ENCODE measurements at places on chromosomes 3 and 15.

GRCh38 chr3:170257145-170257544, 34.9 kb downstream of the PRKCI start:
- DNase-seq = no peak

DNA sequence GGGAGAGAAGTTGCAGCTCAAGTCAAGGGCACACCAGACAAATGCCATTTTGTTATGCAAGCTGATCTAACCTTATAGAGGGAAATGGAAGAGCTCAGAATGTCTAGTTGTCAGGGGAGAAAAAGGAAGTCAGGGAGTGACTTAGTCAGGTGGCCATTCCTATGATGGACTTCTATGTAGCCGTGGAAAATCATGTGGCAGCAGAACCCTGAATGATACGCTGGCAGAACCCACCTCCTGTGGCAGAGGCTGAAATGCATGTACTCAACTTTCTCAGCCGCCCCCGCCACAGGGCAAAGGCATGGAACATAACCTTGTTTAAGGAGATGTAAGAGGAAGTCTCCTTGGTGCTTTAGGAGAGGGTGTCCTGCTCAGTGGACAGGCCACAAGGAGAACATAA, 37.7 kb upstream of the PARL start:
- no peak for DNase-seq

DNA sequence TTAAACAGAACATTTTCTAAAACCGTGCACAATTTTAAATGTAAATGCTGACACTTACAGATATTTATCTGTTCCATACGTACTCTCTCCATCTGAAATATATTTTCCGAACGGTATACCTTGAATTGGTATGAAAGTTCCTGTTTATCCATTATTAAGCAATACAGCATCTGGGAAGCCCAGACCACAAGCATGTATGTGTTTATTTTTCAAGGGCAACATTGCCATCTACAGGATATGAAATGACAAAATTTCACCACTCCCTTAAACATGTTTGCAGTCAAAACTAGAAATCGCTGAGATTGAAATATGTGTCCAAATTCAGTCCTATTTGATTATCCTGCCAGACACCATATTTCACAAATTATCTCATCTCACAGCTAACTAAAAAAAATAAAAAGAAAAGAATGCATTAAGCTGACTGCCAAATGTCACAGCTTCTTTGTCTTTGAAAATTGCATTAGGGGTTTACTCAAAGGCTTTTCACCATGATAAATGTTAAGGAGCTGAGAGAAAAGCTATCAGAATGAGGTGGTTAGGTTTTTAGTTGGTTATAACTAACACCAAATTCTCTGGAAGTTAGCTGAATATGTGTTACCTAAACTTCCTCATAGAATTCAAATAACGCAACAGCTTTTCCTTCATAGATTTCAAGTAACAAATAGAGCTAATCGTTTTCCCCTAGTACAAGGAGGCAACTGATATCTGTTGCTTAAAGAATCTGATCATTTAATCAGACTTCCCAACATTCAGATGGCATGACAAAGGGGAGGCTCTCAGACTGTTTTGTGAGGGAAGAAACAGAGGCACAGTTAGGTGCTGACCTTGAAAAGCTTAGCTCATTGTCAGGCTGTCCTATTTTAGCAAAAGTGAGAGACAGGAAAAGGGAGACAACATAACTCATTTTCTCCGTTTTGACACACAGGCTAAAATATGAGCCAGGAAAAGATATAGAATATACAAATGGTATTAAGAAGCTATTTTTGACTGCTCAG, 533.1 kb downstream of the TBL1XR1 start:
- no peak for DNase-seq

- DNase-seq = no peak
Observed at GRCh38 chr3:196555295-196555694, 13.1 kb downstream of the WDR53 start.

GRCh38 chr3:119630880-119631329, 29.5 kb downstream of the POPDC2 start:
- DNase-seq = no peak

DNA sequence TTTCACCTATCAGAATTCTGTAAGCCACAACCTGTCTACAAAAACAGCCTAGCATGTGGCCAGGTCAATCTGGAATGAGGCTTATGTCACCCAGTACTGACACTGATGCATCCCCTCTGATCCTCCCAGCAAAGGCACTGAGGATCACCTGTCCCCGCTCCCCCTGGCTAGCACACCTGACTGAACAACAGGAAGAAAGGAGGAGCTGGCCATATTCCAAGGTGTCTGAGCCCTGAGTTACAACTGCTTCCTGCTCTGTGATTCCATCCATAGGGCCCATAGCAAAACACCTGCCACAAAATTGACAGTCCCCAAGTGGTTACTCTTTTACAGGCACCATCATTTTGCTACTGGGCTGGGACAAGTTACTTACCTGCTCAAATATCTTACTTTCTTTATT, 555.5 kb upstream of the CFAP20DC start:
- no peak for DNase-seq

- DNase-seq = no peak
Observed at GRCh38 chr15:93070551-93071296, 18.3 kb downstream of the RGMA start.

GRCh38 chr15:90072978-90073640, 29.2 kb downstream of the IDH2 start:
- no peak for DNase-seq

DNA sequence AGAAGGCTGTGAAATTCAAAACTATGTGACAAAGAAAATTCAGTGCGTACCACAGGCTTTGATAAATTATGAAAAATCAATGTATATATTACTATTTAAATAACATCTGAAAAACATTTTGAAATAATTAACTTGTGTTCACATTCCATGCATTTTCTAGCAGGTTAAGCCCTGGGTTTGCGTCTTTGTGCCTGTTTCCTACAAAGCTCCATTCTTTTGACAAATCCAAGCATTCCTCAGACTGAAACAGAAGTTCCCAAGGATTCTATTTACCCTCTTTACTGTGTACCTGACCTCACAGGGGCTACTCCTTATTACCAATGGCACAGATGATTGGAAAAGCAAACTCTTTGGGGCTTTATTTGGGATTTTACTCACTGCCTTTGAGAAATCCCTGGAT, 1.9 kb downstream of the PAQR9 start:
- DNase-seq = no peak

GRCh38 chr3:195394700-195395099, 48.1 kb downstream of the ACAP2 start:
- DNase-seq = no peak

- DNase-seq = no peak
Observed at GRCh38 chr3:58683001-58683458, 16.5 kb upstream of the FAM3D start.

GRCh38 chr15:44545913-44546802, 9.2 kb downstream of the EIF3J start:
- DNase-seq = no peak

GRCh38 chr3:125179884-125180240, 32.7 kb downstream of the SLC12A8 start:
- DNase-seq = no peak

DNA sequence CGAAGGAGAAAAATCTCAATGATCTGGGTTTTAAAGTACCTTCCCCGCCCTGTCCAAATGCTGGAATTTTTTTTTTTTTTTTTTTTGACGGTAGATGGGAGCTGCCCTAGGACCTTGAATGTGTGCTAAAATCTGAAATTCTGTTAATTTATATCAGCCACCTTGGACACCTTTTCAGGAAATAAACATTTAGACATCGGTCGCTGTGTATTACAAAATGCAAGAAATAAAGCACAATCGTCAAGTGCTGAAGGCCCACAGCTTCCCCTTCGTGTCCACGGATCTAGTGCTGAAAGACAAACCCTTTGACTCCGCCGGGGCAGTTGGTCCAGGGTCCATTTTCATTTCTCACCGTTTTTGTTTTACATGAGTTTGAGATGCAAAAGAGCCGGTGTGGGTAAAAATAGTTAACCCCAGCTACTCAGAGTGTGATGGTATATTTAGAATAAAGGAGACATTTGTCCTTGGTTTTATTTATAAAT, 90.2 kb upstream of the CHD2 start:
- no peak for DNase-seq

GRCh38 chr3:46664971-46665762, 28.3 kb downstream of the ALS2CL start:
- DNase-seq = no peak

GRCh38 chr15:30001602-30002001, 81.2 kb upstream of the GOLGA8J start:
- no peak for DNase-seq

DNA sequence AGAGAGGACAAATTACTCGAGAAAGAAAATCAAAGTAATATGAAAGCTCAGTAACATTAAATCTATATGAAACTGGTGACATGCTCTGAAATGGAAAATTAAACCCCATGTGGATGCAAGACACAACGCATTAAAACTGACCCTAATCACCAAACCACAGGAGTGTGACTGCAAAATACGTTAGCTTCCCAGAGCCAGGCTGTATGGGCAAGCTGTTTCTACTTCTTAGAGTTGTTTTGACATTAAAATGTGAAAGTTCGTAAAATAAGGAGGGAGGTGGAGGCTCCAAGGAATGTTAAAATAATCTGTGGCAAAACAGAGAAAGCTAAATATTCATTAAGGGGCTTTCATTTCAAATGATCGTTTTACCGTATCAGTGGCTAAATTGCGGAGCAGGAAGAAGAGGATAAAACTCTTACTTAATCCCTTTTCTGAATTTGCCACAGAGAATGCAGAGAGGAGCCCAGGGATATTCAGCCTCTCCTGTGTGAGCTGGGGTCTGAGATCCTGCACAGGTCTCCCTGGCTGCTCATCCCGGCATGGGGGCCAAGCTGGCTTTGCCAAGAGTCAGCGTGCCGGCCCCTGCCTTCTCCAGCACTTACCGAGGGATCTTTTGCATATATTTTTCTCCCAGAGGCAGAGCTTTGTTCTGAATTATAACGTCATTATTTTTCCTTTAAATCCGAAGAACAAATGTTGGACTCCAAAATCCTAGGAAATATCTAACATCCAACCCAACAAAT, 239.8 kb upstream of the THBS1 start:
- DNase-seq = no peak

- DNase-seq = no peak
Observed at GRCh38 chr3:101074518-101074917, 81.3 kb upstream of the ABI3BP start.

- no peak for DNase-seq
Observed at GRCh38 chr3:8903191-8903590, 60.1 kb downstream of the RAD18 start.

DNA sequence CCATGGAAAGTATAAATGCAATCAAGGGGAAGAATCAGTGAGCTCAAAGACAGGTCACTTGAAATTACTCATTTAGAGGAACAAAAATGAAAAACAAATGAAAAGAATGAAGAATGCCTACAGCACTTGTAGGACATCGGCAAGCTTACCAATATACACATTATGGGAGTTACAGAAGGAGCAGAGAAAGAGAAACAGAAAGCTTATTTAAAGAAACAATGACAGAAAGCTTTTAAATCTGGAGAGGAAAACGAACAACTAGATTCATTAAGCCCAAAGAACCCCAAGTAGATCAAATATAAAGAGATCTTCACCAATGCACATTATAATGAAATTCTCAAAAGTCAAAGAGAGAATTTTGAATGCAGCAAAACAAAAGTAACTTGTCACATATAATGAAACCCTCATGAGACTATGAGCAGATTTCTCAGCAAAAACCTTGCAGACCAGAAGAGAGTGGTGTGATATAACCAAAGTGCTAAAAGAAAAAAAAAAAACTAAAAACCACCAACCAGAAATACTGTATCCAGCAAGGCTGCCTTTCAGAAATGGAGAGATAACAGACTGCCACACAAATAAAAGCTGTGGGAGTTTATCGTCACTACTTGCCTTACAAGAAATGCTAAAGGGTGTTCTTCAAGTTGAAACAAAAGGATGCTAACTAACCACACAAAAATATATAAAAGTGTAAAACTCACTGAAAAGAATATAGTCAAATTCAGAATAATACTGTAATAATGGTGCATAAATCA, 63.1 kb downstream of the MYH15 start:
- no peak for DNase-seq

DNA sequence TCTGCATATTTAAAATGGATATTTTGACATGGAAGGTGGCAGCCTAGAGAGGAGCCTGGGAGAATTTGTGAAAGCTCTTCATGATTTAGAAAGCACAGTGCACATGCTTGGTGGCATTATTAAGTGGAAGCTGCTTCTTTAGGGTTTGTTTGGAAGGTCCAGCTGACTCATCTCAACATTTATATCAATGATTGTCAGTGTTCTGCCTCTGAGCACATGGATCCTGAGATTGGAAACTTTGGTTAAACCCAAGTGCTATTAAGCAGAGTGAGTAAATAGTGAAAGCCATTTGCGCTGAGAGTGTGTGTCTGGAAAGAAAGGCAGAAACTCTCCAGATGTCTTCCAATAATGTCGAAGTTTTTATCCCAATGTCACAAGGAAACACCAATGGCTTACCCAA, 7.4 kb downstream of the NOX5 start:
- DNase-seq = no peak

GRCh38 chr3:151395806-151396205, 11.3 kb upstream of the P2RY12 start:
- DNase-seq = no peak
